ENCODE measurements at places on chromosomes 4 and X.

- no peak for DNase-seq
Observed at GRCh38 chr4:125368146-125368545, 53.4 kb downstream of the FAT4 start.

GRCh38 chr4:53101191-53101581, 239.1 kb downstream of the RASL11B start:
- no peak for DNase-seq

DNA sequence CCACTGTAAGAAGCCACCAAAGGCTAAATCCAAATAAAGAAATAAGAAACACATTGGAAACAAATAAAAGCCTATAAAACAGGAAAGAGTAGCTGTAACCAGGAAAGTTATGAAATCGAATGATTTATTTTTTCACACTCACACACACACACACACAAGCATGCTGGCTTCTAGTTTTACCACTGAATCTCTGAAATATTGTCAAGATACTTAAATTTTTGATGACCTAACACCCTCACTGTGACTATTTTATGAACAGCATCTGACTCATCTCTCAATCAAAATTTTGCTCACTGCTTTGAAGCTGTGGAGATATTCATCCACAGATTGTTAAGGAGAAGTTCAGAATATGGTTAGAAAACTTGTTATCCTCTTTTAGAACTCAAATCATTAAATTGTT, 13.9 kb upstream of the GABRB1 start:
- no peak for DNase-seq

GRCh38 chrX:68920561-68920960, 91.7 kb downstream of the EFNB1 start:
- no peak for DNase-seq

DNA sequence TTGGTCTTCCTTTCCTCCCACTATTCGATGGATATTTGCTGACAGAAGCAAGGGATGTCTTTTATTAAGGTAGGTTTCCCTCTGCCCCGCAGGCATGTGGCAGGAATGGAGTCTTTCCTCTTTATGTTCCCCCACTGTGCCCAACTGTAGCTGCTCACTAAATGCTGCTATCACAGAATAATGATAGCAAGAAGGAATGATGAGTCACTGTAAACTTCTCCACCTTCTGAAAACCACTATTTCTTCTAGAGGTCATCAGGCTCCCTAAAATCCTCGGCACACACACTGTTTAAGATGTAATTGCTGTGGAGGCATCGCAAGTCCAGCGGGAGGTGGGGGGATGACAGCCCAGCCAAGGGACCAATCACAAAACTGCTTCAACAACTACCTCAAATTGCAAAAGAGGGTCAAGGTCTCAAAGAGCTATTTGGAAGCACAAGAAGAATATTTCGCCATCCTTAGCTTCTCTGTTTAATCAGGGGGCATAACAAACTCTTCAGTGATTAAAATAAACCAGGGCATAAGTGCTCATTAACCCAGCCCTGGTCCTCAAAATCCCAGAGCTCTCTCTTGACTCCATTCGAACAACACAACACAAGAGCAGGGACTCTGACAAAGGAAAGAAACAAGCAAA, 13.9 kb downstream of the QDPR start:
- DNase-seq: no peak

DNA sequence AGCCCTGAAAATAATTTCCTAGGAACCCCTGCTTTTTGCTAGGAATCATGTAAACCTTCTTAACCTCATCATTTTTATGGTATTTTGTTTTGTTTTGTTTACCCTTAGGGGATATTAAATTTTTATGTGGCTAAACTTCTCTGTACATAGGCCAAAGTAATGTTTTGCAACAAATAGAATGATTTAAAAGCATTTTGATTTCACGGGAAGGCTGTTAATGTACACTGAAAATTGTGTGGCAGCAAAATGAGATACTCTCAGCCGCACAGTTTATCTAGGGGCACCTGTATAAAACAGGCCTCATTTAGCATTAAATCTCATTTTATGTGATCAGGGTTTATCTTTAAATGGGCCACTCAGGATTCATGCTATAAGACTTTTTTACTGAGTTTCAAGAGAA, 175.0 kb downstream of the ANTXR2 start:
- no peak for DNase-seq

- DNase-seq: no peak
Observed at GRCh38 chr4:3114377-3114776, 39.9 kb downstream of the HTT start.

DNA sequence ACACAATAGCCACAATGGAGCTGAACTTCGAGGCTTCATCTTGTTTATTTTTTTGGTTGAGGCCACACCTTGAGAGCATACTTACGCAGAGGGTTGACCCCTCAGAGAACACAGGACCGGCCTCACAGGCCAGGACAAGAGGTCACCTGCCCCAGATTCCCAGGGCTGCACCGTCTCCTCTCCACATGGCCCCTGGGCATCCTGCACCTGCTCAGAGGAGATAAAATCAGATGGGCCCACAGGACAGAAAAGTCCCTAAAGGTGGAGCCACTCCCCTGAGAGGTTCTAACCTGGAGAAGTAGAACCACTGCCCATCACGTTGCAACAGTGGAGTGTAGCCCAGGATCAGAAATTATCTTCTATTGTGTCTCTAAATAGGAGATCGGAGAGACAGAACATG, 1.1 kb upstream of the CLDN24 start:
- DNase-seq: no peak
